ENCODE measurements at places on chromosomes 3 and 15.

- DNase-seq, result no peak
Measured at GRCh38 chr3:162729686-162730085, 1233.1 kb downstream of the OTOL1 start.

- no peak for DNase-seq
Measured at GRCh38 chr3:177411201-177411600, 213.9 kb upstream of the TBL1XR1 start.

DNA sequence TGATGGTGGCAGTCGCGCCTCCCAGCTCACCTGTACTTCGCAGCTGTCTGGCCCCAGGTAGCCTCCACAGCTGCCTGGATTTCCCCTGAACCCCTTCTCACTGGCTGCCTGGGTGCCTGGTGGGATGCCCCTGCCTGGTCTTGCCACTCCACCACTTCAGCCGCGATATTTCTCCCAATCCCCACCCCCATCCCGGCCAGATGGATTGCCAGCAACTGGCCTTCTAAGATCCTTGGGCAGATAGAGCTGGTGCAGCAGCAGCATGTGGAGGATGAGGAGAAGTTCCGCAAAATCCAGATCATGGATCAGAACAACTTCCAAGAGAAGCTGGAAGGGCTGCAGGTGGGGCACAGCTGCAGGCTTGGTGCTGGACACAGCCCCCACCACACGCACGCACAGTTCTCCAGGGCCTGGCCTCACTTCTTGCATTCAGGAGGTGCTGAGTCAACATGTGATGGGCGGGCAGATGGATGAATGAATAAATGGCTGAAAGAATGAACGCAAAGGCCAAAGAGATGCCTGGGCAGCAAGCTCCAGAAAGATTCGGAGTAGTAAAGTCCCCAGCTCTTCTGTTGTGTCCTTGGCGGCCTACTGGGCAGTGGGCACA is 35.7 kb downstream of the DNAH1 start:
- no peak for DNase-seq

GRCh38 chr3:70095260-70095659 is 95.7 kb downstream of the SAMMSON start:
- no peak for DNase-seq

GRCh38 chr15:84661001-84661400 is 3.0 kb upstream of the NMB start:
- DNase-seq, result no peak

- DNase-seq, result no peak
Measured at GRCh38 chr3:151707216-151707615, 26.5 kb upstream of the AADACL2 start.

DNA sequence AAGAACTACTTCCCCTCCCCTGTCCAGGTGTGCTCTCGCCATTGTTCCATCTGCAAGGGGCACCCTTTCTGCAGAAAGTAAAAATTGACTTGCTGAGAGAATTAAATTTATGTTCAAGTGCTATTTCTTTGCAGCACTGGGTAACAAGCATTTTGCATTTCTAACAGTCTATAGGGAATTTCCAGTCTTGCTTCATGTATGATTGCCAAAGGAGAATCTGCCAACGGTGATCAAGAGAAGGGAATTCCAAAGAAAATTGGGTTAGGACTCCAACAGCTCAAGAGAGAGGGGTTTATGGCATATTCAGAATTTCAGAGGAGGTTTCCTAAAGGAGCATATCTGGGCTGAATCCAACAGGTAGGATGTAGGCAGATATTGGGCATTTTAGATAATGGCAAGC is 136.7 kb upstream of the WNT5A start:
- DNase-seq, result no peak

GRCh38 chr3:139506766-139507165 is 30.4 kb upstream of the RBP2 start:
- no peak for DNase-seq

- DNase-seq, result no peak
Measured at GRCh38 chr3:165505657-165506056, 309.5 kb upstream of the SLITRK3 start.

GRCh38 chr15:76209942-76210341 is 101.3 kb downstream of the ETFA start:
- no peak for DNase-seq

GRCh38 chr15:64010719-64011118 is 35.6 kb downstream of the DAPK2 start:
- peak; percentile 33 for DNase-seq

DNA sequence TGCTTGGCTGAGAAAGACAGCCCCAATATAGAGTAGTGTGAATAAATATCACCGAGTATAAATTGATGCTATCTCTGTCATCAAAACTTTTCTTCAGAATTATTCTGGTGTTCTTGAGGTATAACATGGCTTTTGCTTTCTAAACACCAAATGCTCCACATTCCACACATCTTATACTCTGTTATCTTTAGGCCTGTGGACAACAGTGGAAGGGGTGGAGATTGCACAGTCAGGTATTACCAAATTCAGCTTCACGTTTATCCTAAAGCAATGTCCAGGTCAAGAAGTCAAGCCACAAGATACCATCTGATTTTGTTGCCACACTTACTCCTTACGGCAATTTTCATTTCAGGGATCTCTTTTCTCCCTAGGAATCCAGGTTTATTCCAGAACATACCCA is 394.8 kb downstream of the SI start:
- DNase-seq, result no peak

DNA sequence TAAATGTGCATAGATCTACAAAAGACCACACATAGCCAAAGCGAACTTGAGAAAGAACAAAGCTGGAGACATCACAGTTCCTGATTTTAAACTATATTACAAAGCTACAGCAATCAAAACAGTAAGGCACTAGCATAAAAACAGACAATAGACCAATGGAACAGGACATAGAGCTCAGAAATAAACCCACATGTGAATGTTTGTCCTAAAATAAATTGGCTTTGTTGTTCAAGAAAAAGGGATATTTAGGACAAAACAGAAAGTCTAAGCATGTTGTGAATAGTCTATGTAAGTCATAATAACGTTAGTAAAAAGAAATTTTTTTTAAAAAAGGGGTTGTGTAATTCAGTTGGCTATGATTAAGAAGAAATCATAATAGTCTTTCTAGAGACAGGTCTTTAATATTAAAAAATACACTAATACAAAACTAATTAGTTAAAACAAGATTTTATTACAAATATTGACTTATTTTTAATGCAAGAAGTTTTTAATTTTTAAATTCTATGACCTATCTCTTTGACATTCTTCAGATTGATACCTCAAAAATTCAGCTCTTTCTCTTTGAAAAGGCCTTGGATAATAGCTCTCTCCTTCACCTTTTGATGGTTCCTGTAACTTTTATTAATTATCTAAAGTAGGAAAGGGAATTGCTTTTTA is 11.6 kb downstream of the TMEM212 start:
- no peak for DNase-seq

DNA sequence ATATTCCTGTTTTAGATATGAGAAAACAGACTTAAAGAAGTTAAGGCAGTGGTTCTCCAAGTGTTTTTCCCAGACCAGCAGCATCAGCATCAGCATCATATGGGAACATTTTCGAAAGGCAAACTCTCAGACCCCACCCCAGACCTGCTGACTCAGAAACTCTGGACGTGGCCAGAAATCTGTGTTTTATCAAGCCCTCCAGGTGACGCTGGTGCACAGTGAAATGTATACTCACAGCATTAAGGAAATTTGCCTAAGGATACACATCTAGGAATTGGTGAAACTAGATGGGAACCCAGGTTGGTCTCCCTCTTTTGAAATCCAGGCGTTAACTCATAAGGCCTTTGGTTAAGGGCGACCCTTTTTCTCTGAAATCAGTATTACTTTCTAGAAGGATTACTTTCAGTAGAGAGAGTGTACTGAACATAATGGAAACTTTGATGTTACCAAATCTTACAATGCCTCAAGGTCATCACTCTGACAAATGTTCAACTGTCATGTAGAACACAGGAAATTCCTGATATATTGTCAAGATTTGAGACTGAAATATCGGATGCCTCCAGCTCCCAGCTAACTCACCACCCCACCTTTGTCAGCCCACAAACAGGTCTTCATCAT is 910.2 kb downstream of the ROBO1 start:
- DNase-seq, result no peak

- DNase-seq, result no peak
Measured at GRCh38 chr3:67305922-67306321, 307.8 kb downstream of the KBTBD8 start.

DNA sequence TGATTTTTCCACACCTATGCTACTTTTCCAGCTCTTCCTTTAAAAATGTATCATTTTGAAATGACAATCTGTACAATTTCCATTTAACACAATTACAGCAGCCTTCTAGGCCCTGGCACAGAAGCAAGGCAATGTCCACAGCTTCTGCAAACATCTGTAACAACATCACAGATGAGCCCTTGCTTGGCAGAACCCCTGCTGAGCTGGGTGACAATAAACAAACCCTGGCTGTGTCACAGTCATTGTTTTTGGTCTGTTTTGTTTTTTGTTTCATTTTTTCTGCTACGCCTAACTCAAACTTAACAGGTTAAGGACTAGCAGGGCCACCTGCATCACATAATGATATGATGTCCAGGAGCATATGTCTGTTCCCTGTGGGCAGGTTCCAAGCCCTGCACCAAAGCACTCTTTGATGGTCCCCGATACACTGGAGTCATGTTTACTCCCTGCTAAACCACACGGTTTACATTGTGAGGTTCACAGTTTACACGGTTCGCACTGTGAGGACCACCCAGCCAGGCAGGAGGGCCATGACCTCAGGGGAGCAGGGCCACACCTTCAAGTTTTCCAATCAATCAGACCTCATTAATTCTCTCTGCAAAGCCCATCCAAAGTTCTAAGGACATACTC is 186.8 kb upstream of the CHRNA7 start:
- no peak for DNase-seq

GRCh38 chr3:191426311-191426710 is 34.7 kb upstream of the PYDC2 start:
- no peak for DNase-seq

- DNase-seq, result no peak
Measured at GRCh38 chr3:74676-75243, 121.8 kb upstream of the CHL1 start.

DNA sequence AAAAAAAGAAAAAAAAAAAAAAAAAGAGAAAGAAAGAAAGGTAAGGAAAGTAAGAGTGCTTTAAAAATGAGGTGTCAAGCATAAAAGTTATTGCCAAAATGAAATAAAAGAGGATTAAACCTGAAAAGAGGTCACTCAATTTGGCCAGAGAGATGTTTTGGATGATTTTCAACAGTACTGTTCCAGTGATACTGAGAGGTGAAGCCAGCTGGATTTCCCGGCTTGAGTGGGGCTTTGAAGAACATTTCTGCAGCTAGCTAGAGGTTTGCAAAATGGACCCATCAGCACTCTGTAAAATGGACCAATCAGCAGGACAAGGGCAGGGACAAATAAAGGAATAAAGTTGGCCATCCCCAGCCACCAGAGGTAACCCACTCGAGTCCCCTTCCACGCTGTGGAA is 128.5 kb downstream of the LSAMP start:
- no peak for DNase-seq

GRCh38 chr3:171602072-171602471 is 141.9 kb upstream of the TNIK start:
- DNase-seq, result no peak

- no peak for DNase-seq
Measured at GRCh38 chr15:36449084-36449661, 130.3 kb upstream of the CDIN1 start.

DNA sequence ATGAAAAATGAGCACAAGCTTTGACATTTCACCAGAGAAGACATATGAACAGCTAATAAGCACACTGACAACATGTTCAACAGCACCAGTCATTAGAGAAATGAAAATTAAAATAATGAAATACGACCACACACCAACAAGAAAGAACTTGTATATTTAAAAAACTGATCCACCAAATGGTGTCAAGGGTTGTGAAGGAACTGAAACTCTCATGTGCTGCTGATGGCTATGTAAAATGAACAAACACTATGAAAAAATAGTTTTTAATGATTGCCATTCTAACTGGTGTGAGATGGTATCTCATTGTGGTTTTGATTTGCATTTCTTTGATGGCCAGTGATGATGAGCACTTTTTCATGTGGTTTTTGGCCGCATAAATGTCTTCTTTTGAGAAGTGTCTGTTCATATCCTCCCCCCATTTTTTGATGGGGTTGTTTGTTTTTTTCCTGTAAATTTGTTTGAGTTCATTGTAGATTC is 193.8 kb downstream of the SCAPER start:
- no peak for DNase-seq

DNA sequence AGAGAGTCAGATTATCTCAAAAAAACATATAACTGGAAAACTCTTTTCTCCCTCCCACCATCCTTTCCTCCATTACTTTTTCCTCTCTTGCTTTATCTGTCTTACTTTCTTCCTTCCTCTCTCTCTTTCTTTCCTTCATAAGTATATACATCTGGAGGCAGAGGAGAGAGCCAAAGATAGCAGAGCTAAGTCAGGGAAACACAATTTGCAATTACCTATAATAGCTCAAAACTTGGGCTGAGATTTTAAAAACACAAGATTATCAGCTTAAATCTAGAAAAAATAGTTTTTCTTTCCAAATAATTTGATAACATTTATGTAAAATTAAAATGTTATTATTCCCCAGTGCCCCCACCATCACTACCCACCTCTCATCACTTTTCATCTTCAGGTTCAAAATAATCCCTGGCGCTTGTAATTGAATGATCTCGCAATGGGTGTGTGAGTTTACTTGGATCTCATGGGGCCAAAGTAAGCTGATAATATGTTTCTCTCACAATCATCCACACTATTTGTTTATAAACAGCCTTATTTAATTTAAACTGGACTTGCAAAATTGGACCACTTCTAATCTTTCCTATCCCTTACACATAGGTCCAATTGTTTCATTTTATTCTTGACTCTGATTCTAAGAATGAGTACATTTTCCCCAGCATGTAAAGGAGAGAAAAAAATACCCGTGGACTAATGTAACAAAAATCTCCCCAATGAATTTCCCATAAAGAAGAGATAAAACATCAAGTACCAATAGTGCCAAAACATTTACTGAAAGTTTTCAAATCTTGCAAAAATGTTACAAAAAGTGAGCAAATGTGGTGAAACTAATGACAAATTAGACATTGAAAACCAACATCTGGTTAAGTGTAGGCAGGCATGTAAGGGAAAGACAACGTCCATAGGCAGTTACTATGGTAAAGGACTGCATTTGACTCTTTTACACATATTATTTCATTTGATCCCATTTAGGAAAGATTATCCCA is 236.9 kb downstream of the DTWD1 start:
- no peak for DNase-seq

DNA sequence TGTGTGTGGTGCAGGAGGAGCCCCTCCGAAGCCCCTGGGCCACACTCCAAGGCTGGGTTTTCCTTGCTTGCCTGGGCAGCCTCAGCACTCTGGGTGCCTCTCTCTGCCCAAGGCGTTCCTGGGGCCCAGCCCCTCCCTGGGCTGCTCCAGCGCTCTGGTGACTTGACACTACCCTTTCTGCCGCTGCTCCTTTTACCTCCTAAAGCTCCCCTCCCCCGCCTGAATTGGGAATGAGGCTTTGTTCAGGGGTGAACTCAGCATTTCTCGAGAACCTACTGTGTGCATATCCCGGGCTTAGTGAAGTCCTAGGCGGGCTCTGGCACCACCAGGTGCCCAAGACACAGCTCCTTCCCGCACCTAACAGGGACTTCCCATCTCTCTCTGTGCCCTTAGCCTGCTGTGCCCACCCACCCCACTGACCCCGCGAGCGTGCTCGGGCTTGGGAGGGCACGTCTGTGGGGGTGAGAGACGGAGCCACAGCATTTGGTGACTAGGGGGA is 1.2 kb upstream of the BAHD1 start:
- DNase-seq, result no peak
